Activated CD8-positive, alpha-beta memory T cell treated with anti-CD3 and anti-CD28 coated beads for 4 hours (primary cell): ENCODE measurements at places on chromosomes 1 and 21.

DNA sequence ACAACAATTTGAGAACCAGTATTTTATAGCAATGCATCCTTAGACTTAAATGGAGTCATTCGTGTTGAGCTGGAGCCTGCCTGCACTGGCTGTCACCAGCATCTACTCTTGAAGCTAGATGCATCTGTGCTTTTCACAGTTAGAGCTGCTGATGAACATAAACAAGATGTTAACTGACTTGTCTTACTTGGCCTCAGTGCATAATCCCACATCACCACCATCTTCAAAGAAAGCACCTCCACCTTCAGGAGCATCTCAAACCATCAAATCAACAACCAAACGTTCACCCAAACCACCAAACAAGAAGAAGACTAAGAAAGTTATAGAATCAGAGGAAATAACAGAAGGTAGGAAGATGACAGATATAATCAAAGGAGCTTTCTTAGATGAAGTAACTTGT is 71.1 kb downstream of the TPR start:
- DNase-seq, result no peak

- DNase-seq, result no peak
Observed at GRCh38 chr1:161707503-161707902, 474 bp downstream of the FCRLA start.

DNA sequence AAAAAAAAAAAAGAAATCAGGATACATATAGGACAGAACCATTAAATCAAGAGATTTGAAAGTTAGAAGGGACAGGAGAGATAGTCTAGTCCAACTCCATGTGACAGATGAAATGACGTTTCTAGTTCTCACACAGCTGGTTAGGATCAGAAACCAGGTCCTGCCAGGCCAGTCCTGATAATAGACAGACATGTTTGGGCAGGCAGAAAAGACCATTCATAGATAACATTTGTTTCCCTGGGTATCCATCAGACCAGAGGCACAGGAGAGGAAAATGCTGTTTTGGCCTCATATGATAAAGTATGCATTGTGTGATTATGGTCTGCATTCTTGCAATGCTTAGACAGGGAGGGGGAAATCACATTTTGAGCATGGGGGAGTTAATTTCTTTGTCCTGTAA is 29.3 kb downstream of the ZBTB8B start:
- DNase-seq, result no peak

GRCh38 chr1:67194209-67194863 is 28.1 kb downstream of the IL23R start:
- DNase-seq, result no peak

DNA sequence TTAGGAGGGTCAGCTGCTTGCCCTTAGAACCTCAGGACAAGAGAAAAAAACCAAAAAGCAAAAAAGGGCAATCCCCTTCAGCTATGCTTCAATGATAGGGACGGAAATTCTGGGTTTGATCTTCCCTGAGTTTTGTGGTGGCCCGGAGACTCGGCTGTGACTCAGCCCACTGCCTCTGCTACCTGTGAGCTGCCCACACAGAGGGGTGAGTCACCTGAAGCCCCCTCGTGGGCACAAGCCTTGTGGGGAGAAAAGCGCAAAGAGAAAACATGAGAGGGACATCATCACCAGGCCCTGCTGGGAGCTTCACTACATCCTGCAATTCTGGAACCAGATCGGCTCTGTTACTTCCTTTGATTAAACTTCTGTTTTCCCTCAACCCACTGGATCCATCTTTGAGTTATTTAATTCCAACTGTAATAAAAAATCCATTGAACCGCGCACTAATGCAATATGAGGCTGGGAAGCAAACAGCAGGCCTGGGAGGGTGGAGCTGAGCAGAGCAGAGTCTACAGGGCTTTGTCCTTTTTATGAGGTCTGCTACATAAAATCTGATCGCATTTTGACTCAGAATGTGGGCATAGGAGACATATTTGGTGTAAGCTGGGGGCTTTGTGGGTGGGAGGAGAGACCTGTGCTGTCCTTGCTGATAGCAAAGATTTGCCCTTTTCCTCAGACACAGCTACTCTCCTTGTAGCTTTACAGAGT is 58.7 kb upstream of the STUM start:
- DNase-seq, result no peak
